CD8-positive, alpha-beta T cell (primary cell): ENCODE measurements at places on chromosomes 11 and 22.

GRCh38 chr11:120134106-120134930, 3.6 kb downstream of the TRIM29 start:
- DNase-seq, result no peak

DNA sequence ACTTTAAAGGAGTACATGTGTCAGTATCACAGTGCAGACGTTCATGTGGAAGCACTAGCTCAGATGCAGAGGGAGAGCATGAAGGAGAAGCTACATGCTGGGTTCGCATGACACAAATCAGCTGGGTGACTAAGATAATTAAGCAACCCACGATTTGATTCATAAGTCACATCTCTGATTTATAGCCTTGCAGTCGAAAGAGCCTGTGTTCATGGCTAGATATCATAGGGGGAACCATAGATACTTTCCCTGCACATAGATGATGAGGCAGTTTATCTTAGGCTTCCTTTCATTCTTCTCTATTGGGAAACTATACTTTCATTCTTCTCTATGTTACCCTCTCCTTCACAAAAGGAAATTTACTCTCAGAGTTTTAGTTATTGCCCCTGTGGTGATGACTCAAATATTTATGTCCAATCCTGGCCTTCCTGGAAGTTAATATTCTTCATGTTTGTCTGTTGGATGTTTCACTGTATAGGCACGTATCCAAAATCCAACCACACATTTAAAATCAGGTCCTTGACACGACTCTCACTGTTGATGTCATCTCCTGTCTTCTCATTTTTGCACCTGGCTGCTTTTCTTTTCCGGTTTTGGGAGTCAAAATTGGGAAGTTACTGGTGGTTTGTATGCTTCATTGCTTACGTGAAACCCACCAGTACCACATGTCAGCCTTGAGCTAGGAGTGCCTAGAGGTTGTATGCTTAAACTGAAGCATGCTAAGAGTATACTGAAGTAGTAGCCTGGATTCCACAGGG, 56.3 kb upstream of the SLC5A12 start:
- no peak for DNase-seq

- no peak for DNase-seq
Measured at GRCh38 chr22:21791635-21792625, 56.3 kb upstream of the YPEL1 start.

DNA sequence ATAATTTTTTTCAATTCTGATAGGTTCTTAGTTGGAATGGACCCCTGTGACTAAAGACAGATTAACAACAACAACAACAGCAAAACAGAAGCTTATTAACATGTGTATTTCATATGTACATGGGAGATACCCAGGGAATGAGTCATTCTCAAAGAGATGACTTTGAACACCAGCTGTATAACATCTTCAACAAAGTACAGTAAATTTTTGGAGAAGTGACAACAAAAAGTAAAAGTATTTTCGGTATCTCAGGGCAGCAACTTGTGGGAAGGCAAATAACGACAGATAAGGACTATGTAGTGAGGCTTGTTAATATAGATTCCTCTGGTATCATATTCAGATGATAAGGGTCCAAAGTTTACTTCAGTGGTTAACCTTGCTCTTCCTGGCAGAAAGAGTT, 573.4 kb upstream of the RAG2 start:
- DNase-seq, result no peak

DNA sequence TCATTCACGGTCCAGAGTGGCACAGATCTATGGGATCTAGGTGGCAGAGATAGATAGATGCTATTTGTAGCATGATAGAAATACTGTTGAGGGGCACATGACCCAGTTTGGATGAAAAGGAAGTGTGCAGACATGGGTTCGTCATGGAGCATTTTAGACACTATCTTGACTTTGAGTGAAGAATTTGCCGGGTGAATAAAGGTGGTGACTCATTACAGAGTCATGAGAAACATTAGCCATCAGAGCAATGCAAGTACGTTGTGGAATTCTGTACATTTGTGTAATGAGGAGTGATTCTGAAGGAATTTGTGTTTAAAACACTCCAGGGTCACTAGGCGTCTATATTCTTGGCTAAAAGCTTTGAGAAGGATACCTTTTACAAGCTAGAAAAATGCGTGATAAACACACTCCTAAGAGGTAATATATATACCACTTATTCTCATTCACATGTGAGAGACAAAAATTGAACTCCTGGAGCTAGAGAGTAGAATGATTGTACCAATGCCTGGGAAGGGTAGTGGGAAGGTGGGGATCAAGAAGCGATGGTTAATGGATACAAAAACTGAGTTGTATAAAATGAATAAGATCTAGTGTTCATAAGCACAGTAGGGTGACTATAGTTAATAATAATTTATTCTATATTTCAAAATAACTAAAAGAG, 593.7 kb upstream of the LUZP2 start:
- DNase-seq, result no peak

DNA sequence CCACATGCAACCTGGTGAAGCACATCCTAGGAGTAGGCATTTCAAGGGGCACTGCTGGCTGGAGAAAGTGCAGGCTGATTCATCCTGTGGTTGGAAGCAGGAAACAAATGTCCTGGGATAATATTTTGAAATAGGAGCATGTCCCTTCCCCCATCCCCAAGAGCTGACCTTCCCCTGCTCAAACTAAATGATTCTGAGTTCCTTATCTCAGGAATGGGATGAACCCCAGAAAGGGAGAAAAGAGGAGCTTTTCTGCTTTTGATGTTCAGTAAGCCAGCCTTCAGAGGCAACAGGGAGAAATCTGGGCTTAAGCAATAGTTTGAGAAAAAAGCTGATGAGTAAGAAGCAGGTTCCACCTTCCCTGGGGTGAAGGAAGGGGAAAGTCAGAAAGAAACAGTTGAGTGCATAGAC, 19.5 kb upstream of the SPON1 start:
- DNase-seq, result no peak

- DNase-seq, result no peak
Measured at GRCh38 chr11:124625504-124626168, 3.0 kb downstream of the TBRG1 start.

DNA sequence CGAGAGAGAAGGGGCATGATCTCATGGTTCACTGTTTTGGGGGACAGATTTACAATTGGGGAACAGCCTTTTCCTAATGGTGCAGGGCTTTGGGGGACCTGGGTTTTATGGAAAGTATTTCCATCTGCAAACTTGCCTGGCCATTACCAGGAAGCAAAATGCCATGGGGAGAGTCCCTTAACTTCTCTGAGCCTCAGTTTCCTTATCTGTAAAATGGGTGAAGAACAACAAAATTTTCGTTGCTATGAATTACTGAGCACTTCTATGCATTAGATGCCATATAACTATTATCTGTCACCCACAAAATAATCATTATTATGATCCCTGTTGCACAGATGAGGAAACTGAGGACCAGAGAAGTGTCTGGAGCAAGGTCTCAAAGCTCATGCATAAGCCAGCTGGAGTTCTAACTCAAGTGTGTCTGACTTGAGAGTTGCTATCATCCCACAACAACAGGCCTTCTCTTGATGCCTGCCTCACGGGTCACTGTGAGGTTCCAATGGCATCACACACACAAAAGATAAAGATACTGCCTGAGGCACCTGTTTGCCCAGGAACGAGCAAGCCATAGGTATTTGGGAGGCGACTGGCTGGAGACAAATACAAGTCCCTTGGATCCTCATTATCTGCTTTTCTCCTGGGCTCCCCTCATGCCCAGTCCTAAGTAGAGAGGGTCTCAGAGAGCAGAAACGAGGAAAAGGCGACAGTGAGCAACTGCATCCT, 15.8 kb downstream of the TPST2 start:
- DNase-seq, result no peak

DNA sequence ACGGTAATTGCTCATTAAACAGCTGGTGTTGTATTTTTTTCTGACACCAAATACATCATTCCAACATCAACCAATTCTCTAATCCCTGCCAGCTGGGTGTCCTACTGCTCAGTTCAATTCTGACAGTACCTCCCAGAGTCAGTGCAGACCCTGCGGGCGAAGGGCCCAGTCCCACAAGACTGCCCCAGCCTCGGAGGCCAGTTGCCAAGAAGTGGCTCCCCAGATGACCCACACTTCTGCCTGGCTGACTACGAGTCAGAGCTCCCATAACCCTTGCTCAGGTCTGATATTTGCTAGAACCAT, 147.2 kb downstream of the CTTN start:
- DNase-seq, result no peak

DNA sequence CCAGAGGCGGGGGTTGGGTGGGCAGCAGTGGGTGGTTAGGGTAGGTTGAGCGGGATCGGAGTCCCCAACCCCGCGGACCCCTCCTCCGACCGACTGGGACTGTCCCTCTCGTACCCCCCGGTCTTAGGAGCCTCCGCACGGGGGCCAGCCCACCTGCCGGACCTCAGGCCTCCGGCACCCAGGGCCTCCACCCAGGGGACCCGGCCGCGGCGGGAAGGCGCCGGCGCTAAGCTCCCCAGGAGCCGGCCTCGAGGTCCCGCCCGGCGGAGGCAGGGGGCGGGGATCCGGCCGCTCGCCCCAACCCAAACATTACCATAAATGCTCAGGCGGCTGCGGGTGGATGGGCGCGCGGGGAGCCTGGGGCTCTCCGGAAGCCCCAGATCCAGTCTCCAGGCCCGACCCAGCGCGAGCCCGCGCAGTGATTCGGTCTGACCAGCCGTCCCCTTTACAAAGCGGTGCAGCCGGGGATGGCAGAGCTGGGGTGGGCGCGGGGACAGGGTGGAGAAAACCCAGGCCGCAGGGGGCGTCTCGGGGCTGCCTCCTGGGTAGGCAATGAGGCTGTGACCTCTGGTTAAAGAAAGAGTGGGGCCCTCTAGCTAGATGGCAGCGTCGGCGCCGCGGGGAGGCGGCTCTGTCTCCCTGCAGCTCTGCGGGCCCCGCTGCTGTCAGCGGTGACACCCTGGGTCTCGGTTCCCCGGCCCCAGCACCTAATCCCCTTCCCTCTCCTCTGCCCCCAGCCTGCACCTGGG, 4.0 kb upstream of the MCAM start:
- DNase-seq, result peak; percentile 38

GRCh38 chr22:31272522-31273446, 19.5 kb downstream of the PIK3IP1 start:
- peak; percentile 64 for DNase-seq

GRCh38 chr11:91742155-91742554, 482.5 kb upstream of the FAT3 start:
- no peak for DNase-seq

- DNase-seq, result no peak
Measured at GRCh38 chr11:86795949-86796348, 4.4 kb upstream of the PRSS23 start.

GRCh38 chr11:60950933-60951605, 907 bp downstream of the SLC15A3 start:
- DNase-seq, result no peak

DNA sequence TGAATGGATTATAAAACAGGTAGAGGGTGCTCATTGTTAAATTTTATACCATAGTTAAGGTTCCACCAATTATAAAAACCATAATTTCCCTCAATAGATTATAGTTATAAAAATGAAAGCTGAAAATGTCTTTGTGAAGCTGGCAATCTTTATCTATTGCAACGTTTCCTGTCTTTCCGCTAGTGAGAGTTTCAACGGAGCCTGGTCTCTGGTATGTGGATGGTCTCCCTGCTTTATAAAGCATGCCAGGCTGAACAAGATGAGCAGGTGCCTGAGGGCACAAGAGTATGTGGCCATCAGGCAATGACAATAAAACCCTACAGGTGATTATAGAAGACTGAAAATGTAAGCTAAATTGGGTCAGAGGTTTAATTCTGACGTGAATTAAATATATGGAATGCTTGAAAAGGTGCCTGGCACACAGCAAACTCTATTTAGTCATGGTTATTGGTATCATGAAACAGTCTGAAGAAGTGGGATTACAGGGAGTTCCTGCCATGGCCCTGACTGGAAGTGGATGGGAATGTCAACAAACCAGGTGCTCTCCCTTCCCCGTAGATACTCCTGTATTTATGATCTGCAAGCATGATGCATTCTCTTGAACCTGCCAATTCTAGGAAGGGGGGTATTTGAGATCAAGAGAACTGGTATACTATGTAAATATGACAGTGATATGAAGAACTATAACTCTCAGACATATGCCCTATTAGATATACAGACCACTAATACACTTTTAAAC, 115.7 kb downstream of the ENTHD1 start:
- DNase-seq, result no peak

- no peak for DNase-seq
Measured at GRCh38 chr22:25478111-25478510, 86.4 kb upstream of the GRK3 start.

- DNase-seq, result no peak
Measured at GRCh38 chr11:1705126-1706052, 8.4 kb downstream of the KRTAP5-6 start.

GRCh38 chr22:28424427-28425080, 255.1 kb downstream of the TTC28 start:
- DNase-seq, result no peak

GRCh38 chr11:1503708-1504104, 17.1 kb upstream of the MOB2 start:
- DNase-seq, result peak; percentile 8

DNA sequence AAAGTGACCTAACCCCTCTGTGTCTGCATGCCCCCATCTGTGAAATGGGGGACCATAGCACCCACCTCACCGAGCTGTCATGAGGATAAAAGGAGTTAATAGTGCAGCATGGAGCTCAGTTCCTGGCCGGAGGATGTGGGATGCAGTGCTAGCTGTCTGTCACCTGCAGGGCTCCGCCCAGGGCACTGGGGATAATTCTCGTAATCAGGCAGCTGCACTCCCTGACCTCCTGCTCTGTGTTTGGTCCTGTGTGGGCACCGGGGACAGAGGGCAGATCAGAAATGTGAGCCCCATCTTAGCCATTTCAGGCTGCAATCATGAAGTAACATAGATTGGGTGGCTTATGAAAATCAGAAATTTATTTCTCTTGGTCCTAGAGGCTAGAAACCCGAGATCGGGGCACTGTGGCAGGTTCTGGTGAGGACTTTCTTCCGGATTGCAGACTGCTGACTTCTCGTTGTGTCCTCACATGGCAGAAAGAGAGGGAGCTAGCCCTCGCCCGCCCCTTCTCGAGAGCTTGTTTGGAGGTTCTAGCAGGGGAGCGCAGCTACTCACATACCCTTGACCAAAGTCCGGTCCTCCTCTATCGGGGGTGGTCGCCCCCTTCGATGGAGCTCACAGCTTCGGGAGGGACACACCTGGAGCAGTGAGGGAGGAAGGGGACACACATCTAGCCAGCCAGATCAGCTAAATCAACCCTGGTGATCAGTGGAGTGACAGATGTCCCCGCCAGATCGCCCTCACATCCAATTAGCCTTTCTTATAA, 3.2 kb downstream of the KCTD17 start:
- no peak for DNase-seq

DNA sequence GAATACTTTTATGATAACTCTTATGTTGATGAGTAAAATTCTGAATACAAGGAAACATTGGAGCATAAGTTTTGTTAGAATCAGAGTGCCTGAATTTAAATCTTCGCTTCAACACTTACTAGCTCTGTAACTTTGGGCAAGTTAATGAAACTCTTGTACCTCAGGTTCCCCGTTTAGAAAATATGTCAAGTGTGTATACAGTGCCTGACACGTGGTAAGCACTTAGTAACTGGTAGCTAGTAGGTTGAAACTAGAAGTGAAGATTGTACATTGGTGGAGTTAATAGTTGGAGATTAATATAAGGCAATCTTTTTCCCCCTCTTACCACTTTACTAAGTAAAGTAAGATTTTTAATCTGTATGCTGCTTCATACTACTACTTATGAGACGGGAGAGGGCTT, 24.8 kb upstream of the NAT10 start:
- no peak for DNase-seq

- peak; percentile 58 for DNase-seq
Measured at GRCh38 chr22:40533712-40534378, 102.7 kb downstream of the MRTFA start.
